ENCODE measurements at places on chromosomes 1 and 21.

DNA sequence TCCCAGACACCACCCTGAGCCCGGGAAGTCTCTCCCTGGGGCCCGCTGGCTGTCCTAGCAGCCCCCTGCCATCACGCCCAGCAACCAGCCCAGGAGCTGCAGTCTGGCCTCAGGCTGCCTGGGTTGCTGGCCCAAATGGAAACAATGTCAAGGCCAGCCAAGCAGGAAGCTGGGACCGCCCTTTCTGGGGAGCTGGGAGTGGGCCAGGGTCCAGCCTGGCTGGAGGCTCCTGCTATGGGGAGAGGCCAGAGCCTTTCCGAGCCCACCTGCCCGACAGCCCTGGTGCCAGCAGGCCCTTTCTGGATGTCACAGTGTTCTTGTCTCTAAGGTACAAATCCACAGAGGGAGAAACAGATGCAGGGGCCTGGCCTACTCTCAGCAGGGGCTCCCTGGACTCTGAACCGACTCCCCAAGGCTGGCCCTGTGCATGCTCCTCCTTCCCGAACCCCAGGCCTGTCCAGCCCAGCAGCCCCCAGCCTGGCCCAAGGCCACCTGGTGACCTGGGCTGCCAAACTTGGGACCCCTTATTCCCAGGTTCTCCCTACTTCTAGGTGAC lies 1.2 kb upstream of the MMEL1 start:
- DNase-seq: no peak

- peak; percentile 99 for DNase-seq
Observed at GRCh38 chr1:39919545-39919944, 17.8 kb upstream of the MYCL start.

- no peak for DNase-seq
Observed at GRCh38 chr21:39452207-39452969, 618 bp downstream of the SH3BGR start.

DNA sequence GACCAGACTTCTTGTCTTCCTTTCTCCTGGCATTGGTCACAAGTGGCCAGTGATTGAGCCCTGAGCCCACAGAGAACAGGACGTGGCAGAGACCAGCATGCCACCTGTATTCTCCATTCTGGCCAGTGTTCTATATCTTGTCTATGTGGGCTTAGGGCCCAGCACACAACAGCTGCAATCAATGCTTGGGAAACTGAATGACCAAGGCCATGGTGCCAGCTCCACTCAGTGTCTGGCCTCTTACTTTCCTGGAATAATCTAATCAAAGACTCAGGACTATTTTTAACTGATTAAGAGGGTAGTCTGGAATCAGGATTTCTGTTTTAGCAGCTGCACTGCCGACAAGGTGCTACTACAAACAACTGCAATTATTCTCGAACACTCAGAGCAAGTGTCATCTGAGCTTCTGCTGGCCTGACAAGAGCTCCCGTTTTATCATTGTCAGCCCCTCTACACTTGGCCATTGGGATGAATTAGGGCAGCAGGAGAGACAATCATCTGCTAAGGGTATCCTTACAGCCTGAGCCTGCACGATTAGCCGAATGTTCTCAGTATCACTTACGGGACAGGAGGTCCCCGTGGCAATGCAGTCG lies 74.4 kb upstream of the GRIK3 start:
- DNase-seq: peak; percentile 82

GRCh38 chr21:44703731-44704635 lies 7.0 kb downstream of the KRTAP10-12 start:
- no peak for DNase-seq

DNA sequence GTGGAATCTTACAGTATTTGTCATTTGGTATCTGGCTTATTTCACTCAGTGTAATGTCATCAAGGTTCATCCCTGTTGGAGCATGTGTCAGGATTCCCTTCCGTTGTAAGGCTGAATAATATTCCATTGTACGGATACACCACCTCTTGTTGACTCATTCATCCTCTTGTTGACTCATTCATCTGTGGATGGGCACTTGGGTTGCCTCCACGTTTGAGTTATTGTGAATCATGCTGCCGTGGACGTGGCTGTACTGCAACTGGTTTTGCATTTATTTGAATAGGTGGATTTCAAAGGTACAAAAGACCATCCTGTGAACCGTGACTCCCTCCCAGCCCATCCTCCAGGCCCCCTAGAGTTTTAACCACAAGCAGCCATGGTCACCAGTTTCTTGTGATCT lies 11.9 kb upstream of the TCP10L start:
- DNase-seq: no peak

DNA sequence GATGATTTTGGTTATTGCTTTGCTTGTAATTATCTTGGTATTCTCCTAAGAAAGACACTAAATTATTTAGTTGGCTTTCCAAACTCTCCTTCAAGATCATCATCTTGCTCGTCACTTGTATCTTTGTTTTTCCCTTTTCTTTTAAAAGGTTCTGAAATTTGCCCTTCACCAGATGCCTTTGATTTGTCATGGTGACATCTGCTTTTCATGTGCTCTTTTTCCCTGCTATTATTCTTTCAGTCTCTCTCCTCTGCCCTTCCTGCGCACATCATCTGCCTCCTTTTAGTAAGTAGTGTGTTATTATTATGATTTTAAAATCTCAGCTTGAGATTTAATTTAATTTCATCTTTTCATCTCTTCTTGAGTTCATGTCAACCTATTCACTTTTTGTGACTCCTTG lies 92.1 kb downstream of the BACH1 start:
- DNase-seq: no peak

DNA sequence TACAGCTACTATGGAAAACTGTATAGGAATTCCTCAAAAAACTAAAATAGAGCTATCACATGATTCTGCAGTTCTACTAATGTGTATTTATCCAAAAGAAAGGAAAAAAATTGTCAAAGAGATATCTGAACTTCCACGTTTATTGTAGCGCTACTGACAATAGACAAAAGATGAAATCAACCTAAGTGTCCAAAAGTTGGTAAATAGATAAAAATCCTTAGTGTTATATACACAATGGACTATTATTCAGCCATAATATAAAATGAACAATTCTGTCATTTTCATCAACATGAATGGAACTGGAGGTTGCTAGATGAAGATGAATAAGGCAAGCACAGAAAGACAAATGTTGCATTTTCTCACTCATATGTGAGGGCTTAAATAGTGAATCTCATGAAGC lies 1492.1 kb downstream of the MRPL39 start:
- no peak for DNase-seq

GRCh38 chr1:150642296-150642695 lies 12.9 kb upstream of the ENSA start:
- DNase-seq: no peak

Data from NCI-H510A treated with DMSO at 0.1 percent for 48 hours (cell line).